ENCODE measurements at places on chromosomes 2 and 18. TPM values are rescaled to one million over a fixed set of nuclear protein-coding genes. Genes with fewer than 3 reads are reported as not detected.
A peak's percentile ranks its signal among the peaks of the same experiment; 100 is the strongest.

The RAB12 gene
- 18.8 TPM for total RNA-seq

The SERPINB3 gene
- not detected for total RNA-seq

The SIGLEC15 gene
- not detected for total RNA-seq

DNA sequence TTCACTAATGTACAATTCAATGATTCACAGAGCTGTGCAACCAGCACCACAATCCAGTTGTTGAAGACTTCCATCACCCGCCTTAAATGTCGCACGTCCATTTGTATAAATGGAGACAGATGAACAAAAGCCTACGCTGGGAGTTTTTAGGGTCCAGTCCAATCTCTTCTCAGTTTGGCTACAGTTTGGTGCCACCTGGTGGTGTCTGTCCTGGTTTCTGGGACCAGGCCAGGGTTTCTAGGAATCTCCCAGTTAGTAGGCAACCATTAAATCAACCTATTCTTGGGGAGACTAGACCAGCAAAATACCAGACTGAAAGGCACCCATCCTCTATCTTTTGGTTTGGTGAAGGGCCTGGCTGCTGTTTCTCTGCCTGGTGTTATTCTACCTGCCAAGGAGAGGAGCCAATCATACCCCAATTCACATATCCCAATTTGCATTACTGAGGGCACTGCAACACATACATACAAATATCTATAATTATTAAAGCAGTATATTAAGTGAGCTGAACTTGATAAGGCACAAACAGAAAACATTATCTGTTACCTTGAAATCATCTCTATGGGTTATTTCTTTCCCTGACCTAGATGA, 3.2 kb upstream of the DDX1 start:
- H3K4me1 ChIP-seq = peaks cover 5% of the 10 kb centered on the region
- DNase-seq = peak; percentile 59
- no peaks in the 10 kb centered on the region for H3K27me3 ChIP-seq
- H3K4me3 ChIP-seq = no peak overlapping the region
- no peaks in the 10 kb centered on the region for H3K36me3 ChIP-seq

GRCh38 chr2:229910832-229911412, 10.9 kb downstream of the TRIP12 start:
- H3K27me3 ChIP-seq = no peaks in the 10 kb centered on the region
- H3K4me3 ChIP-seq = no peak overlapping the region
- H3K4me1 ChIP-seq = peaks cover 2% of the 10 kb centered on the region
- DNase-seq = peak; percentile 38
- H3K27ac ChIP-seq = no peak overlapping the region

DNA sequence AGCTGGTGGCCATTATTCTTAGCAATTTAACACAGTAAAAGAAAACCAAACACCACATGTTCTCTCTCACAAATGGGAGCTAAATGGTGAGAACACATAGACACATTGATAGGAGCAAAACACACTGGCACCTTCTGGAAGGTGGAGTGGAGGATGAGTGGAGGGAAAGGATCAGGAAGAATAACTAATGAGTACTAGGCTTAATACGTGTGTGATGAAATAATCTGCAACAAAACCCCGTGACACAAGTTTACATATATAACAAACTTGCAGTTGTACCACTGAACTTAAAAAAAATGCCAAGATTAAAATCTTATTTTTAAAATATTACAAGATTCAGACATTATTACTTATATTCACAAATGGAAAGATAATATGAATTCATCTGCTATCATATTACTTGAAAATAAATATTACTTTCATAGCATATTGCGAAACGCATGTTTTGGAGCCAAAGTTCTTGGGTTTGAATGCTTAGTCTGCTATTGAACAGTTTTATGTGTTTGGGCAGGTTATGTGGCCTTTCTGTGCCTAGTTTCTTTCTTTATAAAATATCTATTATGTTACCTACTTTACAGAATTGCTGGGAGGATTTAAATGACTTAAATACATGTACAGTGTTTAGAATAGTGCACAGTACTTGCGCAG, 20.5 kb downstream of the ANKRD62 start:
- H3K36me3 ChIP-seq = no peaks in the 10 kb centered on the region
- no peak overlapping the region for H3K27ac ChIP-seq
- DNase-seq = no peak

GRCh38 chr2:240922245-240922981, 16.3 kb downstream of the CROCC2 start:
- no peaks in the 10 kb centered on the region for H3K36me3 ChIP-seq
- H3K4me1 ChIP-seq = no peaks in the 10 kb centered on the region
- no peak for DNase-seq
- H3K27me3 ChIP-seq = peaks cover 34% of the 10 kb centered on the region
- H3K27ac ChIP-seq = no peak overlapping the region

The G6PC2 gene
- total RNA-seq = not detected

The ACTG2 gene
- 0.67 TPM for total RNA-seq

The MC4R gene
- not detected for total RNA-seq

DNA sequence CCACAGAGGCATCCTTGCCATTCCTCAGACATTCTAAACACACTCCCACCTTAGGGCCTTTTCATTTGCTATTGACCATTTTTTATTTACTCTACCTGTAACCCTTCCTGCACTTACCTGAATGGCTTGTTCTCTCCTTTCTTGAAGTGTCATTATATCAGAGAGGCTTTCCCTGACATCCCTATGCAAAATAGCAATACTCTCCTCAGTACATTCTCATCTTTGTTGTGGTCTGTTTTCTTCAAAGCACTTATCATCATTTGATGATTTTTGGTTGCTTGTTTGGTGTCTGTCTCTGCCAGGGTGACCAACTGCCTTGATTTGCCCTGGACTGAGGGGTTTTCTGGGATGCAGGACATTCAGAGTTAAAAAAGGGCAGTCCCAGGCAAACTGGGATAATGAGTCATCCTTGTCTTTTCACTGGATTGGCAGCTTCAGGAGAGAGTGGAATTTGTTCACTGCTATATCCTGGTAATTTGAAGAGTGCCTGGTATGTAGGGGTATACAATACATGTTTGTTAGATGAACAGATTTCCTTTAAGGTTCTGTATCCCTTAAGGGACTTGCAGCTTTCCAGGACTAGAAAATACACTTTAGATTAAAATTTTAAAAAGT, 102.4 kb downstream of the BABAM2 start:
- no peaks in the 10 kb centered on the region for H3K4me1 ChIP-seq
- H3K27ac ChIP-seq = no peak overlapping the region
- no peak for DNase-seq
- H3K27me3 ChIP-seq = no peaks in the 10 kb centered on the region

The AUP1 gene
- total RNA-seq = 166 TPM

DNA sequence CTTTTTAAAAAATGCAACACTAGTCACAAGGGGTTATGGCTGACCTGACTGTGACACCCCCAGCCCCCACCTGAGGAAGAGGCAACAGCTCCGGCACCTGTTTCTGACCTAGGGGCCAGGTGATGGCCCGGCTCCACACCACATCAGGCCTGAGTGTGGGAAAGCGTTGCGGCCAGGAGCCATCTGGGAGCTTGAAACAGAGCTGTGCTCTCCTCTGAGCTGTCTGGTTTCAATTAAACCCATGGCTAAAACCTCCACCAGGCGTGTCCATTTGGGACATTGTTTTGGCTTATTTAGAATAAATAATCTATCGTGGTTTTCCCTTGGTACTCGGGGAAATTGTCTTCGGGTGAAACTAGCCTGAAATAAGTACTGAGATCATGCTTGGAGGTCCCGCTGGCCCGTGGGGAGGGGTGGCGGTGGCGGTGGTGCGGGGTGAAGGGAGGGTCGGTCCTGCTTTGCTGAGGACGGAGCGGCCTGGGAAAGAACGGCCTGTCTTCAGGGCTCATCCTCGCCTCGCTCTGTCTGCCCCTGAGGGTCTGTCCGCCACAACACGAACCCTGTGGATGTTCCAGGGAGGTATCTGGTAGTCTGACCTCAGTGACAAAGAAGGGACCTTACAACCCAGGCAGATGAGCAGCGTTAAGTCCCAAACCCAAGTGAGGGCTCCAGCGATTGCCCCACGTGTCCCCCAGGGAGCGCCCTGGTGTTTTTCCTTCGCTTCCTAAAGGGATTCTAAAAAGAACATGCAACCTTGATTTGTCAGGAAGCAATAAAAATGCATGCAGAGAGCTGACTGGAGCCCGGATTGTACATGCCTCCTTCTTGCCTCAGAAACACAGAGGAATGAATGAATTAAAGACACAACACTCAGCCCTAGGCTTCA, 58.7 kb downstream of the IL1RL2 start:
- H3K36me3 ChIP-seq = no peaks in the 10 kb centered on the region
- no peak overlapping the region for H3K27ac ChIP-seq
- no peak for DNase-seq
- no peaks in the 10 kb centered on the region for H3K4me1 ChIP-seq

The SERPINB4 gene
- not detected for total RNA-seq

DNA sequence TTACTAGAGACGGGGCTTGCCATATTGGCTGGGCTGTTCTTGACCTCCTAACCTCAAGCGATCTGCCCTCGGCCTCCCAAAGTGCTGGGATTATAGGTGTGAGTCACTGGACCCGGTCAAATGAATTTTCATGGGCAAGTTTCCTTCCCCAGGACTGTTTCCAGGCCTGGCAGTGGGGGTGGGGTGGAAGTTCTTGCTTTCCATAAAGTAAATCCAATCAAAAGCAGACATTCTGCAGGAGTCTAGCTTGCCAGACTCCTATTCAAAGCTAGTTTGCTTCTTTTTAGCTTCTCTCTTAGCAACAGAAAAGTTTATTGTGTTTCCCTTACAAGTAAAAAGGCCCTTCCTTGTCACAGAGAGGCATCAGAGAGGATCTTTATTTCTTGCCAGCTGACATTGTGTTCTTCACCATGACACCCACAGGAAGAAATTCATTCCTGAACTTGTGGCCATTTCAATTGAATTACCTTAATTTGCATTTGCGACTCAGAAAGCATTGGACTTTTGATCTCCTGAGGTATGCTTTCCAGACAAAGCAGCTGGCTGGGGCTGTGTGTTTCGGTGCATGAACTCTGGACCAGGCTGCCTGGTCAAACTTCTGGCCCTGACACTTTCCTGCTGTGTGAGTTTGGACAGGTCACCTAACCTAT, 37.9 kb downstream of the LYPD1 start:
- H3K4me1 ChIP-seq = no peaks in the 10 kb centered on the region
- no peaks in the 10 kb centered on the region for H3K27me3 ChIP-seq
- no peak overlapping the region for H3K4me3 ChIP-seq
- H3K36me3 ChIP-seq = no peaks in the 10 kb centered on the region

The VIT gene
- total RNA-seq = not detected

- no peaks in the 10 kb centered on the region for H3K4me1 ChIP-seq
- no peak overlapping the region for H3K4me3 ChIP-seq
- no peaks in the 10 kb centered on the region for H3K27me3 ChIP-seq
- no peak overlapping the region for H3K27ac ChIP-seq
- H3K36me3 ChIP-seq = no peaks in the 10 kb centered on the region
- peak; percentile 37 for DNase-seq
Measured at GRCh38 chr2:156065912-156066311, 266.6 kb downstream of the NR4A2 start.

DNA sequence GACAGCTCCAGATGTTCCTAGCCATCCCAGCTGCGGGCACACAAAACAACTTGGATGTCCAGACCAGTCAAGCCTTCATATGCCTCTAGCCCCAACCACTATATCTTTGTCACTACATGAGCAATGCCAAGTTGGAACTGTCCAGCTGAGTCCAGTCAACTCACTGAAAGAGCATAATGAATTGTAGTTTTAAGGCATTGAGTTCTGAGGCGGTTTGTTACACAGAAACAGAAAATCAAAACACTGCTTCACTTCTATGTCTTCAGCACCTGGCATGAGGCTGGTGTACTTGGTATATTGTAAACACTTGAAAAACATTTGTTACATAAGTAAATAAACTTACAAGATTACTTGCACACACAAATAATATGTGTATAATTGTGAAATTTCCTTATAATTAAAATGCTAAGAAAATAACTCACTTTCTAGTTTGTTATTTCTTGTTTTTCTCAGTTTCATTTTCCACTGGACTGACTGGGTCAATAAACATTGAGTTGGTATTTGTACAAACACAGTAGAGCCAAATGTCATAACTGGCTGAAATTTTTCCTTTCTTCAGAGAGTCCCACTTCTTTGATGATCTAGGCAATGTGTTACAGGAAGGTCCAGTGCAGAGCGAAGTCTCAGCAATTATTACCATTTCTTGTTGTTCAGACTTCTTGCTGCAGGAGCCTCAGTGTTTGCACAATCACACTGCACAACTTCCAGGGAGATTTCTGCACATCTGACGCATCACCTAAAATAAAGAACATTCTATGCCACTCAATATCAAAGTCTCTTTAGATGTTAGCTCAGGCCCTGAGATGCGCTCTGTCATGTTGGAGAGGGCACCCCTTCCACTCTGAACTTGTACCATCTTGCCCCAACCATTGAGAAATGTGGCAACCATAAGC, 38.2 kb upstream of the DPP4 start:
- no peak overlapping the region for H3K4me3 ChIP-seq
- no peaks in the 10 kb centered on the region for H3K36me3 ChIP-seq

The MTHFD2 gene
- 238 TPM for total RNA-seq

The TEKT4 gene
- total RNA-seq = 0.58 TPM

- H3K4me3 ChIP-seq = no peak overlapping the region
- DNase-seq = no peak
- no peak overlapping the region for H3K27ac ChIP-seq
- H3K36me3 ChIP-seq = no peaks in the 10 kb centered on the region
- no peaks in the 10 kb centered on the region for H3K4me1 ChIP-seq
Measured at GRCh38 chr2:86366651-86367498, 29.4 kb upstream of the REEP1 start.

Measured in K562 (cell line).